ENCODE measurements at places on chromosomes 7 and 10. TPM values are rescaled to one million over a fixed set of nuclear protein-coding genes. Genes with fewer than 3 reads are reported as not detected.

DNA sequence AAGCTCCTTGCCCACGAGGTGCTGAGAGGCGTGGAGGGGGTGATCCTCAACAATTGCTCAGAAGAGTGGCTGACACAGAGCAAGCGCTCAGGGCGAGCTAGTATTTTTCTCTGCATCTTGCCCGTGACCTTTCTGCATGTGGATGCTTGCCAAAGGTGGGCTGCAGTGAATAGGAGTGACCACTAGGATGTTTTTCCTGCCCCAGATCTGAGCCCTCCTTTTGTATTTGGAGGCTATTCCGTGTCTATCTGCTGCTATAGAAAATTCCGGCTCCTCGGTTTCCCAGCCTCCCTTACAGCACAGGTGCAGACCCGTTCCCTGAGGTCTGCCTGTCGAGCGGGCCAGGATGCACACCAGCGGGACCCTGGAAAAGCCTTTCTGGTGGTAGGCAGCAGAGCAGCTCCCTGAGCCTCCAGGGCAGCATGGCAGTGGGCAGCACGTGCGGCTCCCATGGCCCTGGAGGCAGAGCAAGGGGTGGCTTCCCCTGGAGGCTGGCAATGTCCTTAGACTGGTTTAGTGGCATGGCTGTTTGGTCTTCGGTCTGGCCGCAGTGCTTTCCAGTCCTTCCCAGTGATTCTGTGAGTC lies 145.1 kb upstream of the PCBD1 start:
- DNase-seq = no peak

DNA sequence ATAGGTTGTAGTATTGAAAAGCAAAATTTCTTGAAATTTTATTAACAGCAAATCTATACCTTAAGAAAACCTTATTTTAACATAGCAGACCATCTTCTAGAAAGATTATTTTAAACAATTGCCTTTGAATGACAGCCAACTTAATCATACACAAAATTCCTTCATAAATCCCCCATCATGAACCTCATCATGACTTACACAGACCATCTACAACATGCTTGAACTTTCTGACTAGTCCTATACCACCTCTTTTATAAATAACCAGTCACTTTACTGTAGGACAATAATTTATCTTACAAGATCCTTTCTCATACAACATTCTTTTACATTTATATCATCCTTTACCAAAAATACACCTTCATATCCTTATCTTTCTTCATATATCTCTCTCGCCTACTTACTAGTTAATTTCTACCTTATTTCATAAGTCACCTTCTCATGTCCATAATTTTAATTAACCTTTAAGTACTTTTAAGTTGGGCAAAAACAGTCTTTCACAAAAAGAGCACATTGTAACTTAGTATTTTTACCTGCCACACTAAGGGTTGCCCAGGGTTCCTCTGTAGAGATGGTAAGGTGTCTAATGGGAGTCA lies 16.6 kb upstream of the PTN start:
- DNase-seq = no peak

GRCh38 chr7:88306590-88307048 lies at the start of gene STEAP4:
Gene STEAP4, minus strand, starts transcription at chr7:88306894. Its CDS starts 22,625 bp downstream, at chr7:88284269.
- peak; percentile 71 for DNase-seq

GRCh38 chr10:128316121-128316726 lies 190.0 kb upstream of the MKI67 start:
- DNase-seq = no peak

DNA sequence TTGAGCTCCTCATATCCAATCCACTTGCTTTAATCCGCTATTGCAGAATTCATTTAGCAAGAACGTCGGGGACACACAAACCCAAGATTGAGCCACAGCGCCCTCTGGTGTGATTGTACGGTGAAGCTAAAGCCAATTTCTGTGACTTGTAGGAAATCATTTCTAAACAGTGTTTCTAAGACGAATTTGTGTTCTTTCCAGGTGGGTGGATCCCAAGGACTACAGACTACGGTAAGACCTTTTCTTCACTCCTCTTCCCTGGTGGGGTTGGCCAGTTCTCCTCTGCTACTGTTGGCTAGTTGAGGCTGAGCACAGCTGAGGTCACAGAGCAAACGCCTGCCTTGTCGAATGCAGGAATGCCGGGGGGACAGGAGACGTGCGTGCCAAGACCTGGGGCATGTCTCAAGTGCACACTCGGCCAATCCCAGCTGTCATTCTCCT lies 5.2 kb downstream of the DMBT1 start:
- DNase-seq = peak; percentile 92

Gene MARVELD1
- total RNA-seq = 34.9 TPM

Gene MEIG1
- not detected for total RNA-seq

GRCh38 chr10:111186358-111186757 lies 109.5 kb downstream of the ADRA2A start:
- DNase-seq = no peak

Data from fibroblast of the aortic adventitia (primary cell).